Thoracic aorta (tissue), 2 donors: ENCODE measurements at places on chromosomes 3 and 15. TPM values are rescaled to one million over a fixed set of nuclear protein-coding genes. Genes with fewer than 3 reads are reported as not detected.

Gene TMEM212
- total RNA-seq: not detected

Gene FSIP1
- 0.14 TPM for total RNA-seq

Gene C15orf62
- not detected for total RNA-seq

Gene SPINK8
- total RNA-seq: not detected

Gene IGSF10
- 5.3 TPM for total RNA-seq

Gene FBLN2
- 328 TPM for total RNA-seq

DNA sequence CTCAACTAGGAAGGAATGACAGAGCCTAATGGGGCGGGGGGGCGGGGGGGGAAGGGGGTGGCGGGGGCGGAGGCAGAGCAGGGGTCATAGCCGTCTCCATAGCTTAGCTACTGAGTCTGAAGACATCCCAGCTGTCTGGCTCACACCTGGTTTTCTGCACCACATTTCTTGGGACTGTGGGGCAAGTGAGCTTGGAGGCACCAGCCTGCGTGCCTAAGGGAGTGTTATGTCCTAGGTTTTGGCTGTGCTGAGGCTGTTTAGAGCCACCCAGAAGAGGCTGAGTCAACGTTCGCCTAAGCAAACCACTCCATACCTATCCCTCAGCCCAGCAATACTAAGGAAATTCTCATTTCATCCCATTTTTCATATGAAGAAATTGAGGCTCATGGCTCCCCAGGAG is 1.4 kb downstream of the IL17RD start:
- DNase-seq: no peak

GRCh38 chr3:136149667-136150066 is 46.5 kb downstream of the MSL2 start:
- no peak for DNase-seq

- DNase-seq: no peak
These were observed 5.0 kb downstream of the C2CD4A start for GRCh38 chr15:62071711-62072308.

DNA sequence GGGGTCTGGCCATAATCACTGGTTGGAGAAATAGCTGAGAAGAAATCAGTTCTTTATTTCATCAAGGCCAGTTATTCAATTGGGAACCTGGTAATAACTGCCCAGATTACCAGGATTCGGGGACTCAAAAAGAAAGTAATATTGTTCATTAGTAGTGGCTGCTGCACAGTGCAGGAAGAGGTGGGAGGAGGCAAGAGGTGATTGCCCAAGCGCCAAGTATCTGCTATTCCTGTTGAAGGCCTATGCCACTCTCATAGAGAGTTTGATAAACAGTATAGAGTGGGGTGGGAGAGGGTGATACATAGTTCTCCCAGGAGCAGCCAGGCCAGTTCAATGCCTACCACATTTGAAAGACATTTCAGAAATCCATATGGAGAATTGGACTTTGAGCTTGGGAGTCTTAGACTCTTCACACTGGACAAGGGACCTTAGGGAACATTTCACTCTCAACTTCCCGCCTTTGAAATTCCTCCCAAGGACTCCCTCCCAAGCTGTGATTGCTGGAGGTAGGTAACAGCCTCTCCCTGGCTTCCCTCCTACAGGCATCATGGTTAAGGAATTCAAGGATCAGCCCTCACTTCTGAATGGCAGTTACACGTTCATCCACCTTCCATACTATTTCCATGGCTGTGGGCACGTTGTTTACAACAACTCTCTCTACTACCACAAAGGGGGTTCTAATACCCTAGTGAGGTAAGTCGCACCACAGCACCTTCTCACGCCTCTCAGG is 59.8 kb downstream of the GLDN start:
- no peak for DNase-seq

DNA sequence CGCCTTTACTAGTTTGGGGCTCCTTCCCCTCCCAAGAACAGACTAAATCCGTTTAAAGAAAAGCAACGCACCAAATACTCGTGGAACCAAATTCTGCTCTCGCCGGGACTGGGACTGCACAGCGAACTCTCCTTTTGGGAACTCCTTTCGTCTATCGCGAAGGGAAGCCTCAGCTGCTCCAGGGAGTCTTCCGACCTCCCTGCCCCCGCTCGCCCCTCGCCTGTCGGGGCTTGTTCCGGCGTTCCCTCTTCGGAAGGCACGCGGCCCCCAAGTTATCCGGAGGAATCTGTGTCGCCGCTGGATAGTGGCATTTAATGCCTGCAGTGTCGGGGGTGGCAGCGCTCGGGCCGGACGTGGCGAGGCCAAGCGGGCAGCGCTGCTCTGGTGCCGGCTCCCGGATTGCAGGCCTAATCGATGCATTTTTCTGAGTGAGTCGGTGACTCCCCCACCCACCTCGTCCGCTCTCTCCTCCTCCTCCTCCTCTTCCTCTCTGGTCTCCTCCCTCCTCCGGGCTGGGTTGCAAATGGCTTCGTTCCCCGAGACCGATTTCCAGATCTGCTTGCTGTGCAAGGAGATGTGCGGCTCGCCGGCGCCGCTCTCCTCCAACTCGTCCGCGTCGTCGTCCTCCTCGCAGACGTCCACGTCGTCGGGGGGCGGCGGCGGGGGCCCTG is at the start of gene TRIM71:
Gene TRIM71, plus strand, starts transcription at position 440 of the 671 bp plus-strand sequence. Its CDS starts 84 bp downstream, at position 524.
- no peak for DNase-seq
